Activated CD8-positive, alpha-beta memory T cell treated with anti-CD3 and anti-CD28 coated beads for 1 hour (primary cell): ENCODE measurements at places on chromosomes 5 and 9.

- DNase-seq = no peak
Measured at GRCh38 chr9:14687042-14687719, 6.1 kb downstream of the ZDHHC21 start.

- no peak for DNase-seq
Measured at GRCh38 chr5:179620293-179620692, 3.2 kb downstream of the HNRNPH1 start.

DNA sequence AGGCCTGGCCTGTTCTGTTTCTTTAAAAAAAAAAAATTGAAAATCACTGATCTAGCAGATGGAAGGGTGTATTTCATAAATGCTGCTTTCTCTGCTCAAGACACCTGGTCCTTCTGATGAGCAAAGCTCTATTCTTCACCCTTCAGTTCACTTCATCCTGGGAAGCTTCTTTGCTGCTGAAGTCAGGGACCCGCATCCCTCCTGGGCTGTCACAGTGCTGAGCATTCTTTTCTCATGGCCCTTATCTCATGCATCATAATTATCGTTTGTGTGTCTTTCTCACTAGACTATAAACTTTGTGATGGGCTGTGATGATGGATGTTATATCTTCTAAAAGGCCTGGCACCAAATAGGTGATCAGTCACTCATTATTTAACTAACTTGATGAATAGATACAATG is 461.0 kb downstream of the GADD45G start:
- no peak for DNase-seq

DNA sequence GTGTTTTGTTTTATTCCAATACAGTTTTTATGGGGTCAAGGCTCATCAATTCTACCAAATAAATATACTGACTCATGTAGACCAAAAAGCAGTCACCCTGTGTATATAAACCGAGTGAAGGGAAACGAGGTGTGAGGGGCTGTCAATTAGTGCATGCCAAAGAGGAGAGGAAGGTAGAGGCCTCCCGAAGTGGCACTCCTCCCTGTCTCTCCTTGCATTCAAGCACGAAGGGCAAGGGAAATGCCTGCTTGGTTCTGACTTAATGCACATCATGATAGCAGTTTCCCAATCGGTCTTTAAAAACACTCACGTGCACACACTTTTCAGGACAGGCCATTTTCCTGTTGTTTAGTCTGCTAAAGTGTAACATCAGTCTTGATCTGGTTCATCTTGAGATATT is 125.6 kb upstream of the SLCO6A1 start:
- DNase-seq = no peak

- no peak for DNase-seq
Measured at GRCh38 chr5:61631438-61631941, 299.4 kb downstream of the ZSWIM6 start.

- DNase-seq = no peak
Measured at GRCh38 chr5:74251141-74252035, 389.1 kb downstream of the ENC1 start.

GRCh38 chr5:172686111-172686510 is 45.0 kb downstream of the NEURL1B start:
- no peak for DNase-seq

GRCh38 chr9:120434532-120434931 is 145.4 kb downstream of the CDK5RAP2 start:
- no peak for DNase-seq

- DNase-seq = no peak
Measured at GRCh38 chr9:92725266-92725545, 39.4 kb downstream of the BICD2 start.

DNA sequence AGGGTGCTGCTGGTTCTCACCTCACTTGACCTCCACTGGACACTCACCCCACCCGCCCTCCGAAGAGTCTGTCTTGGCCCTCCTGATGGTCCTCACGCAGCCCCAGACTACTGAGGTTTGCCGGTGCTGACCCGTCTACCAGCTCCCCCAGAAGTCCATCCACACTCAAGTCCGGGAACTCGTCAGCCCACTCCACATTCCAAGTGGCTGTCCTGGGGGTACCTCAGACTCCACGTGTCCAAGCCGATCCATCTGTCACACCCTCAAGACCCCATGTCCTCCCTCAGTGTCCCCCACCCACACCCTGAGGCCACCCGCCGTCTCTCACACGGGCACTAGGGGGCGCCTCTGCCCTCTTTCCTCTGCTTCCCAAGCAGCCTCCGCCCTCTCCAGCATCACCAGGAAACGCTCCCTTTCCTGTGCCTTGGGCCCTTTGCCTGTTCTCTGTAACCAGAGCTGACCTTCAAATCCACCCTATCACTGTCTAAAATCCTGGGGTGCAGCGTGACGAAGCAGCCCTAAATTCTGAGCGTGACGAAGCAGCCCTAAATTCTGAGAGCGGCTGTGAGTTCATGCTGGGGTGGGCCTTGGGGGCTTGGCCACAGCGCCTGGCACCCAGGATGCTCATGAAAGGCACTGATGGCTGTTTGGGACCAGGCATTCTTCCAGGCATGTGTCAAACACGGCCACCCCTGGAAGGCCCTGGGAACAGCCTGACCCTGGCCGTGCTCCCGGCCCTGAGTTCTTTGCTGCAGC is 95.7 kb downstream of the KCNT1 start:
- DNase-seq = no peak

DNA sequence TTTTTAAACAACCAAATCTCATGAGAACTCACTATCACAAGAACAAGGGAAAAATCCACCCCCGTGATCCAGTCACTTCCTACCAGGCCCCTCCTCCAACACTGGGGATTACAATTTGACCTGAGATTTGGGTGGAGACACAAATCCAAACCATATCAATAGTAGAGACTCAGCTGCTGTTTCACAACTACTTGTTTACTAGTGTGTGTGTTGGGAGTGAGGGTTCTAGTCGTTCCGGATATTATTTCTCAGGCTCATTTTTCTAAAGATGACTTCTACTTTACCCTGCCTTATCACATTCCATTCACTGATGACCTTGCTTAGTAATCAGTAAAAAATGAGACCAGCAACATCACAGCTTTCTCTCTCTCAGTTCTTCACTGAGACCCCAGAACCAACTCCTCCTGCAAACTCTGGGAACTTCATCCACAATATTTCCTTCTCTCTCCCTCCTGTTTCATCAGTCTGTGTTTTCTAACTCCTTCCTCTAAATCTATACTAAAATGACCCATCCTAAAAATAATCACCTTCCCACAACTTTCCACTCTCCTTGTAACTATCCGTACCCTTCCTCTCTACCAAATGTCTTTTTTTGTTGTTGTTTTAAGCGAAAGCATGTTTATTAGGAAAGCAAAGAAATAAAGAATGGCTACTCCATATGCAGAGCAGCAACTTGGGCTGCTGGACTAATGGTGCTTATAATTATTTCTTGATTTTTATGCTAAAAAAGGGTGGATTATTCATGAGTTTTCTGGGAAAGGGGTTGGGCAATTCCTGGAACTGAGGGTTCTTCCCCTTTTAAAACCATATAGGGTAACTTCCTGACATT is 121.5 kb upstream of the SPRY4 start:
- no peak for DNase-seq

DNA sequence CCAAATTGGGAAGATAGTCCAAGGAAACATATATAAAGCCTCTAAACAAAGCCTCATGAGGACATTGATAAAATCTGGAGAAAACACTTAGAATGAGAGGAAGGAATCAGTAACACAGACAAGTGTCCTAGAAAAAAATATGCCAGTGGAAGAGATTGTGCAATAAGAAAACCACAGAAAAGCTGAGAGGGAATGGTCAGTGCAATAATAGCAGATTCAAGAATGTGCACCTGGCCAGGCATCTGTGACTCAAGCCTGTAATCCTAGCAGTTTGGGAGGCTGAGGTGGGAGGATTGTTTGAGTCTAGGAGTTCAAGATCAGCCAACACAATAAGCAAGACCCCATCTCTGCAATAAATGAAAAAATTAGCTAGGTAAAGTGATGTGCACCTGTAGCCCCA is 691.2 kb upstream of the CDH6 start:
- DNase-seq = no peak

GRCh38 chr9:114048533-114049415 is 29.3 kb downstream of the AMBP start:
- no peak for DNase-seq

- no peak for DNase-seq
Measured at GRCh38 chr5:8288334-8288733, 419.4 kb downstream of the MTRR start.

DNA sequence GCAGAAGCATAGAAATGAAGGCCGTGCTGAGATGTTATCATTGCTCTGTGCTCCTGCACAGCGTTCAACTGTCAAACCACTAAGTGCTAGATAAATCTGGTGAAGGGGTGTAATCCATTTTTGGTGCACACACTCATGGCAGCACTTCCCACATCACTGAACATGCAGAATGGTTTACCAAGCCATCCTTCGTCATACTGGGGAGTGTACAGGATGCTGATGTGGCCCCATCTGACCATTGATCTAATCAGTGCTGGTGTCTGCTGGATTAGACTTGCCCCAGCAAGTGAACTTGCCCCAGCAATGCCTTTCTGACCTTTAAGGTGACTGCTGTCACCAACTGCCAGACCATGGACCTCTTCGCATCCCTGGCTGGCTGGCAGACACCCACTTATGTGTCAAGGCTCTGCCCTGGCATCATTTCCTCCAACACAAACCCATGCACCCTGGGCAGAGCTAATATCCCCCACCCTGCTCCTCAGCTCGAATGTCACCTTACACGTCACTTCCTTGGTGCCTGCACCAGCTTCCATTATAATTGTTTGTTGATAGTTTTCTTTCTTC is 4.2 kb upstream of the SEMA4D start:
- no peak for DNase-seq

DNA sequence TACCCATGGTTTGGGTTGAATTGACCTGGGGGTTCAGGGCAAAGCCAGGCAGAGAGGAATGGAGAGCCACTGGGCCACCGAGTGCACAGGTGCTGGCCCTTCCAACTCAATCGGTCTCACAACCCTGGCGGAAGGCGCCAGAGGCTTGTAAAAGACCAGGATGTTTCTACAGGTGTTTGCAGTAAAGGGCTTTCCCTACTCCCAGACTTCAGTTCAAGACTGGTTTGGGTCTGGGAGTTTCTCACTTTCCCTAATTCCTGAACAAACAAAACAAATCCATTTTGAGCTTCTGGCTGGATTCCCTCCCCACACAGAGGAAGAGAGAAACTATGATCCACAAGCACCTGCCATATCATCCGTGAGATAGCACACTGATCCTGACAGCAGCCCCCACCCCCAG is 125.2 kb upstream of the KLF4 start:
- DNase-seq = no peak

DNA sequence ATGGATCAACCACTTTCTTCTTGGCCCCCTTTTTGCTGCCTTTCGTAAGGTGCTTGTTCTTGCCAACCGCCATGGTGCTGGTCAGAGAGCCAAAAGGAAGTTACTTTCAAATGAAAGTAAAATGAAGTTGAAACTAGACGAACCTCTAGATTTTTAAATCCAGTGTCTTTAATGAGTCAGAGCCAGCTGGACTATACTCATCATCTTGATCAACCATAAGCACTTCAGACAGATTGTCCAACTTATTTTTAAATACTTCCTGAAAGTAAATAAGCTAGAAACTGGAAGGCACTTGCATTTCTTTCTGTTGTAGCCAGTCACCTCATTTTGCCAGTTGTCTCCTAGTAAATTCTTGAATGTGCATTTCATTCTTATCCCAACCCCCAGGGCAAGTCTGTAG is 48.9 kb downstream of the JMY start:
- no peak for DNase-seq

- DNase-seq = no peak
Measured at GRCh38 chr5:66814146-66814991, 218.2 kb downstream of the MAST4 start.

DNA sequence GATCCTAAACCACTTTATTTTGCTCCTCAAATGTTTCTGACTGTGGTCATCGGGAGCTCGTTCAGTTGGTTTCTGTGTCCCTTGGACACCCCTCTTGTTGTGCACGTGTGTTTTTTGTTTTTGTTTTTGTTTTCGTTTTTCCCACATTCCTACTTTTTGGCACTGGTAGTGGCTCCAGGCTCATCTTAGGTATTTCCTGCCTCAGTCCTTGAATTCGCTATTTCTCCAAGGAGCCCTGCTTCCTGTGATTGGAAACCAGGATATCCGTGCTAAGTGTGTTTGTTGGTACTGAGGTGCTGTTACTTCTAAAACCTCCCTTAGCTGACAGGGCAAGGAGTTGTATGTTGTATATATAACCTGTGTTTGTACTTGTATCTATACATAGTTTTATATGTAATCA is 5.9 kb downstream of the HMCN2 start:
- no peak for DNase-seq

- no peak for DNase-seq
Measured at GRCh38 chr5:44332285-44332971, 56.8 kb downstream of the FGF10 start.

DNA sequence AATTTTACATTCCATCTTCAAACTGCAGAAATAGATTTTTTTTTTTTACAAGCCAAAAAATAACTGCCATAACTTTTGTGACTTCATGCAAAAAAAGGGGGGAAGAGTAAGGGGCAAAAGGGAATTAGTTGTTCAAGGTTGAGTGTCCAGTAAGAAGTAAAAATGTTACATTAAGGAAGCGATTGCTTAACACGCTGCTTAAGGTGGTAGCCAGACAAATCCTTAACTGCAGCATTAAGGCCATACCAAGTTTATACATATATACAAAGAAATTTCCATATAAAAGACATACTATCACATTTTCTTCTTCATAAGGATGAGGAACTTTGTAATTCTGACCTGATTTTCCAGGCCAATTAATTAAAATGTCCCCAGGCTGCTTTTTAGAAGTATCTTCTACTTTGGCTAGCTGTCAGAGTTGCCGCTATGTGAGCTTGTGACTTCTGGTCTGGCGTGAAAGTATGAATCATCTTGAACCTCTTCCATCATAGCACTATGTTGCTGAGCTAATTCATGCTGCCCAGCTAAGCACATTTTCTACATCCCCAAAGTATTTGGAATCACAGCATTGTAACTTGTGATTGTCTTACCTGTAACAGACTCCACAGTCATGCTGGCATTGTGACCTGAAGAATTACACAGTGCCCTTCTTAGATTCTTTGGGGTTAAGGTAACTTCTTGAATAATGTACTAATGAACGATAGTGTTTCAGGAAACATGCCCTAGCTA is 40.0 kb downstream of the G3BP1 start:
- no peak for DNase-seq

GRCh38 chr5:169695919-169696490 is 58.9 kb downstream of the DOCK2 start:
- DNase-seq = no peak

DNA sequence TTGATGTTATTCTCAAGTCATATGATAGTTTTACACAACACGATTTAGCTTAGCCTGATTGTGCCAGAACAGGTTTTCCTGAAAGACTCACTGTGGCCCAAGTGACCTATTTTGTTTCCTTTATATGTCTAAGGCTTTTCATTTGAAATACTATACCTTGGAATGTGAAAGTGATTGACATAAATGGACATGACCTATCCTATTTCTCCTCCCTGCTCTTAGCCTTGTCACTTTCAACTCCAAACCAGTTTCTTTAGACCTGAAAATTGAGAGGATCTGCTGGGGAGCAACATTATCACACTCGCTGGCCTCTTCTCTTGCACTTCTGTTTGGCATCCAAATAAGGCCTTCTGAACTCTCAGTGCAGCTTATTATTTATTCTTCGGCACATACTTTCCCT is 496.8 kb downstream of the MAT2B start:
- no peak for DNase-seq
